Activated B cell treated with CpG ODN at 0.5 μM for 24 hours (primary cell): ENCODE measurements at places on chromosomes 12 and 14. TPM values are rescaled to one million over a fixed set of nuclear protein-coding genes. Genes with fewer than 3 reads are reported as not detected.
A peak's percentile ranks its signal among the peaks of the same experiment; 100 is the strongest.

DNA sequence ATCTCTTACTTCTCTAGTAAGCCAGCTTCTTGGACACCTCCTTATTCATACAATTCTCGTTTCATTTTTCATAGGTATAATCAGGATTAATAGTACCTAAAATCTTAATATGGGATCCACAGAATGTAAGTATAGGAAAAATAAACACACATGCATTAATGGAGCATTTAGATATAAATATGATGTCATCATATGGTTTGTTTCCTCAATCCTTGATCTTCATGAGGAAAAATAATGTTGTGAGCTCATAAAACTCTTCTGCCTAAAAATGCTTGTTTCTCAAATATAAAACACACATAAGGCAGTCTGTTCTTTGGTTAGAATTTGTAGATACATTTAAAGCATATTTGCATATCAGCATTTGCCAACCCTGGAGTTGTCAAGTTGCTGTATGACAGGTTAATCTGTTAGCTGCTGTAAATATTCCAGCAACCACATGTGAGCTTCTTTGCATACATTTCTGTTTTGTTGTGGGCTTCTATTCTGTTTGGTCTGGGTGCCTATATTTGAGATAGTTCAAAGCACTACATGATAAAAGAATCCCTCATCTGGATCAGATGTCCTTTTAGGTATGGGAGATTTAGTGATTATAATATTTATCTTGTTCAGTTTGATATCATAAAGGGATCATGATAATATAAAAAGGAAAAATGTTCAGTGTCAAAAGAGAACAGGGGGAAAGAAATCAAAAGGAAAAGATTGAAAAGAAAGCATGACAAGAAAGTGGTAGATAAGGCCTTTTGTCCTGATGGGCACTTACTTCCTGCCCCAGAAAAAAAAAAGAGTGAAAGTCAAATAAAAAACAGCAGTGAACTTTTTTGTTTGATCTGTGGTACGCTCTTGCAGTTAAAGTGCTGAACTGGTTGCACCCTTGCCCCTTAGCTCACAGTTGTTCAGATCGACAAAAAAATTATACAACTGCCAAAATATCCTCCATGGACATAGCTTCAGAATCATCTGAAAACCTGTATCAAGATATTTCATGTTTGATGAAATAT lies 68.6 kb downstream of the ACSS3 start:
- no peak overlapping the region for H3K27ac ChIP-seq
- no peaks in the 10 kb centered on the region for H3K36me3 ChIP-seq
- DNase-seq, result no peak
- H3K27me3 ChIP-seq, result no peaks in the 10 kb centered on the region
- no peaks in the 10 kb centered on the region for H3K4me1 ChIP-seq

DNA sequence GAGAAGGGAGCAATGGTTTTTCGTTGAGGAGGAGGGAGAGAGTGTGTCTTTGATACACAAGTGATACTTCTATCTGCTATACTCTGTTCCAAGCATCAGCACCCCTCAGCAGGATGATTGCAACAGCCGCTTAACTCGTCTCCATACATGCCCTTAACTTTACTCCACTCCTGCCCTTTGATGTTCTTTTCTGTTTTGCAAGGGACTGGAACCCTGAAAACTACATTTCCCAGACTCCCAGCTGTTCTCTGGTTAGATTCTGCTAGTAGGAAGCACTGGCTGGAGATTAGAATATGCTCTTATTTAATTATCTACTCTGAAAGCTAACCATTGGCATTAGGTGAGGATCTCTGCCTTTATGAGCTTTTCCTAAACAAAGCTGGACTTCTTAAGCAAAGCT lies 23.5 kb upstream of the CRADD start:
- H3K27me3 ChIP-seq, result no peaks in the 10 kb centered on the region
- no peak overlapping the region for H3K27ac ChIP-seq
- no peak for DNase-seq
- peaks cover 3% of the 10 kb centered on the region for H3K4me1 ChIP-seq
- H3K36me3 ChIP-seq, result no peaks in the 10 kb centered on the region
- no peak overlapping the region for H3K4me3 ChIP-seq

The CLEC1B gene
- not detected in 2 replicates for total RNA-seq

DNA sequence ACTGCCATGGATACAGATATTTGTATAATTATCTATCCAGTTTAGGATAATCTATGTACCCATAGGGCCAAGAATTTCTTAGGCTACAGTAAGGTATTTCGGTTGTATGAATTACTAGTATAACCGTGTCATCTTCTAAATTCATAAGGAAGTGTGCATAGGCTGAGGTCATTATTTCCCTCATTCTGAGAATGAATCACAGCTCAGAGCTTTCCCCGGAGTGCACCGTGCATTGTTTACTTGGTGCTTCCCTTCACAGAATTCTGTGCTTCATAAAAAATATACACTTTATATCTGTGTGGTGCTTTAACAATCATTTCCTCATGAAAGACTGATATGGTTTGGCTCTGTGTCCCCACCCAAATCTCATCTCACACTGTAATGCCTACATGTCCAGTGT lies 514.1 kb downstream of the ETNK1 start:
- DNase-seq, result no peak
- no peak overlapping the region for H3K27ac ChIP-seq
- no peak overlapping the region for H3K4me3 ChIP-seq
- H3K4me1 ChIP-seq, result no peaks in the 10 kb centered on the region
- no peaks in the 10 kb centered on the region for H3K36me3 ChIP-seq

The PDZRN4 gene
- not detected in 2 replicates for total RNA-seq

DNA sequence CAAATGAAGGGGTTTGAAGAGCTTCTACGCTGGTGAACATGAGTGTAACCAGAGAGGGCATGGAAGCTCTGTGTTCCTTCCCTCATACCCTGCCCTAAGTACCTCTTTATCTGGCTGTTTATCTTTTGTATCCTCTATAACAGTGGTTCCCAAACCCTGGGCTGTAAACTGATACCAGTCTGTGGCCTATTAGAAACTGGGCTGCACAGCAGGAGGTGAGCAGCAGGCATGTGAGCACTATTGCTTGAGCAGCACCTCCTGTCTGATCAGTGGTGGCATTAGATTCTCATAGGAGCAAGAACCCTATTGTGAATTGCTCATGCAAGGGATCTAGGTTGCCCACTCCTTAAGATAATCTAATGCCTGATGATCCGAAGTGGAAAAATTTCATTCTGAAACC lies 172.9 kb upstream of the AVPR1A start:
- no peak overlapping the region for H3K27ac ChIP-seq
- no peaks in the 10 kb centered on the region for H3K4me1 ChIP-seq
- H3K4me3 ChIP-seq, result no peak overlapping the region
- H3K36me3 ChIP-seq, result no peaks in the 10 kb centered on the region
- DNase-seq, result no peak

DNA sequence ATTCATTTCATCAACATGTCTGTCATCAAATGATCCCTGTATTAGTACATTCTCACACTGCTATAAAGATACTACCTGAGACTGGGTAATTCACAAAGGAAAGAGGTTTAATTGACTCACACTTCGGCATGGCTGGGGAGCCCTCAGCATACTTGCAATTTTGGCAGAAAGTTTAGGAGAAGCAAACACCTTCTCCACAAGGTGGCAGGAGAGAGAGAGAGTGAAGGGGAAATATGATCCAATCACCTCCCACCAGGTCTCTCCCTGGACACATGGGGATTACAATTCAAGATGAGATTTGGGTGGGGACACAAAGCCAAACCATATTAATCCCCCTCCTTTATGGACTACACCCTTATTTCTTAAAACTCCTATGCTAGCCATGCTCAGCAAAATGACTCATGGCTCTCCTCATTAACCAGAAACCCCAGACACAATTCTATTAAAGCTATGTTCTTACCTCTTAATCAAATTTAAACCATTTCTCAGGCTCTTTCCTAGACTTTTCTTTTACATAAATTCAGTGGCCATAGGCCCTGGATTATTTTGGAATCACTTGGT lies 932.3 kb downstream of the FLRT2 start:
- no peak for DNase-seq
- H3K4me3 ChIP-seq, result no peak overlapping the region
- no peaks in the 10 kb centered on the region for H3K36me3 ChIP-seq
- no peaks in the 10 kb centered on the region for H3K27me3 ChIP-seq

The DNAJC22 gene
- total RNA-seq, result not detected in 2 replicates

GRCh38 chr14:44898551-44898950 lies 63.2 kb downstream of the KLHL28 start:
- peak overlapping the region; percentile 66 for H3K27ac ChIP-seq
- DNase-seq, result no peak
- H3K4me1 ChIP-seq, result peaks cover 17% of the 10 kb centered on the region

DNA sequence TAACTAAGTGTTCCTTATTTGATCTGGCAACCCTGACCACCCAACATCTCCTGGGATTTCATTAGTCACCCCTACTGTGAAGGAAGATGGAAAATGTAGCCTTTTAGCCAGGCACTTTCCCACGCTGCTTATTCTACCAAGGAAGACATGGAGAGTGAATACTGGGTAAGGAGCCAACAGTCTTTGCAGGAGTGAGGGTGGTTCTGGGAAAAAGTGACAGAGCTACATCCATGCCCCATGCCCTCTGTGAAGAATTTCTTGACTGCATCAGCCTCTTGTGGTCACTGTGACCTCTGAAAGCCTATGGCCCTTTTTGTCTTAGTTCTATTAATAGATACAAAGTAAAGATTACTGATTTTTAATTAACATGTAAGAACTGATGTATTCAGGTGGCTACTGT lies 196.0 kb upstream of the EEA1 start:
- no peak for DNase-seq
- H3K27ac ChIP-seq, result no peak overlapping the region
- no peaks in the 10 kb centered on the region for H3K27me3 ChIP-seq
- H3K36me3 ChIP-seq, result no peaks in the 10 kb centered on the region

DNA sequence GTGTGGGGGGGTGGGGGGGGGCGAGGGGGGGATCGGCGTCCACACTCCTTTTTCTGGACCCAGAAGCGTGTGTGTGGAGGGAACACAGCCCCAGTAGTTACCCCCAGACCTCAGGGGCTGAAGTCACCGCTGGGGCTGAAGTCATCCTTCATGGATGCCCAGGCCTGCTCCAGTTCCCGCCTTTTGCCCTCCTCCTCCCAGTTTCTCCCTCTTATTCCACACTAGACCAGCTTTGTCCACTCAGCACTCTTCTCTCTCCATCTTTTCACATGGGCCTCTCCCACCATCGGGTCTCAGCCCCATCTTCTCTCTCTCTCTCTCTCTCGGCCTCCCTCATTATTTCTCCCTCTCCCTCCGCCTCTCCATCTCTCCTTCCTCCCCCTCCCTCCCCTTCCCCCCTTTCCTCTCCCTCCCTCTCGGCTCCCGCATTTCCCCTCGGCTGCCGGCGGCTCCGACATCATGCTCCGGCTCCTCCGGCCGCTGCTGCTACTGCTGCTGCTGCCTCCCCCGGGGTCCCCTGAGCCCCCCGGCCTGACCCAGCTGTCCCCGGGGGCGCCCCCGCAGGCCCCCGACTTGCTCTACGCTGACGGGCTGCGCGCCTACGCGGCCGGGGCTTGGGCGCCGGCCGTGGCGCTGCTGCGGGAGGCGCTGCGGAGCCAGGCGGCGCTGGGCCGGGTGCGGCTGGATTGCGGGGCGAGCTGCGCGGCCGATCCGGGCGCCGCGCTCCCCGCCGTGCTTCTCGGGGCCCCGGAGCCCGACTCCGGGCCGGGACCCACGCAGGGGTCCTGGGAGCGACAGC lies at the start of gene P3H3:
Gene P3H3, plus strand, starts transcription at position 426 of the 799 bp plus-strand sequence. Its CDS starts 34 bp downstream, at position 460.
- H3K36me3 ChIP-seq, result no peaks in the 10 kb centered on the region
- DNase-seq, result no peak
- peak within 1 kb of the TSS; percentile 86 for H3K4me3 ChIP-seq
- no peak within 1 kb of the TSS for H3K27ac ChIP-seq
- H3K4me1 ChIP-seq, result peaks cover 16% of the 10 kb centered on the region

DNA sequence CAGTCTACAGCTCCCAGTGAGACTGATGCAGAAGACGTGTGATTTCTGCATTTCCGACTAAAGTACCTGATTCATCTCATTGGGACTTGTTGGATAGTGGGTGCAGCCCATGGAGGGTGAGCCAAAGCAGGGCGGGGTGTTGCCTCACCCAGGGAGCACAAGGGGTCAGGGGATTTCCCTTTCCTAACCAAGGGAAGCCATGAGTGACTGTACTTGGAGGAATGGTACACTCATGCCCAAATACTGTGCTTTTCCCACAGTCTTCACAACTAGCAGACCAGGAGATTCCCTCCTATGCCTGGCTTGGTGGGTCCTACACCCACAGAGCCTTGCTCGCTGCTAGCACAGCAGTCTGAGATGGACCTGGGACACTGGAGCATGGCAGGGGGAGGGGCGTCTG lies 21.0 kb upstream of the ABCC9 start:
- no peak for DNase-seq
- H3K27me3 ChIP-seq, result no peaks in the 10 kb centered on the region
- H3K36me3 ChIP-seq, result no peaks in the 10 kb centered on the region
- no peak overlapping the region for H3K27ac ChIP-seq
- H3K4me1 ChIP-seq, result no peaks in the 10 kb centered on the region
- no peak overlapping the region for H3K4me3 ChIP-seq

DNA sequence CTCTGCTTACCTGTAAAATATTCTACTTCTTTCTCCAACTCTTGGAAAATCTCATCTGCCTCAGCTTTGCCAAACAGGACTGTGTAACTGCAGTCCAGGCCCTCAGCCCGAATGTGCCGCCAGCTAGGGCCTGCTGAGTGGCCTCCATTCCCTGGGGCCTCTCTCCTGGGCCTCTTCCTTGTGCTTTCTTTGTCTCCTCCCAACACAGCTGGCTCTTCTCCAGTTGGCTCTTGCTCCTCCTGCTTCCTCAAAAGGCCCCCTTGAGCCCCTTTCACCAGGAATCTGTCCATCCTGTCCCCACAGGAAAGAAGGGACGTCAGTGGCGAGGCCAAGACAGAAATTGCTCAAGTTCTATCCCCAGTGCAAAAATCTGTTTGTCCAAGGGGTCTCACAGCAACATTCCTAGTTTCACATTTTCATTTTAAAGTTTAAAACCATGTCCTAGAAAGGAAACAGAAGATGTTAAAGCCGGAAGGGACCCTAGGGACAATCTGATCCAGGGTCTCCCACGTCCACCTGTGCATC lies 713 bp downstream of the ALKBH2 start:
- H3K4me3 ChIP-seq, result peak overlapping the region; percentile 88
- no peaks in the 10 kb centered on the region for H3K27me3 ChIP-seq
- peak overlapping the region; percentile 92 for H3K27ac ChIP-seq
- H3K36me3 ChIP-seq, result peaks cover 41% of the 10 kb centered on the region
- H3K4me1 ChIP-seq, result peaks cover 30% of the 10 kb centered on the region

DNA sequence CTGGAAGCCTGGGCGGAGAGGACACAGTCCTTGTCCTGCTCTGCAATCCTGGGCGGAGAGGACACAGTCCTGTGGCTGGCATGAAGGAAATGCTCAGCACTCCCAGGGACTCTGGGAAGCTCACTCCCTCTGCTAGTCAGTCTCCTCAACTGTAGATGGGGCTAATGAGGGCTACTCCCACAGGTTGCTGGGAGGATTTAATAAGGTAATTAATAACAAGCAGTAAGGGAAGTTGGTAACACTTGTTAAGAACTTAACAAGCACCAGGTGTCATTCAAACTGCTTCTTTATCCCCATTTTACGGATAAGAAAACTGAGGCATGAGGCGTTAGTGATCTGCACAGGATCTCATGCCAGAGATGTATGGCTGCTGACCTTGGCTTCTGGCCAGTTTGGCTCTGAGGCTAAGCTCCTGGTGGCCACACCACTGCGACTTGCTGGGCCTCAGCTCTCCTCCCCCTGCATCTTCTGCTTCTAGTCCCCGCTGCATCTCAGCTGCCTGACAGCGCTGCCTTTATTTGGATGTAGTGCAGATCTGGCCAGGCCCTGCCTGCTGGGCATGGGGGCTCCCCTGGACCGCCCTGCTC lies 54.1 kb upstream of the BEGAIN start:
- H3K4me3 ChIP-seq, result no peak overlapping the region
- peaks cover 20% of the 10 kb centered on the region for H3K27me3 ChIP-seq

The DEGS2 gene
- 1.3 and 2.5 TPM in 2 replicates for total RNA-seq
